ENCODE measurements at places on chromosomes 4 and X. TPM values are rescaled to one million over a fixed set of nuclear protein-coding genes. Genes with fewer than 3 reads are reported as not detected.

DNA sequence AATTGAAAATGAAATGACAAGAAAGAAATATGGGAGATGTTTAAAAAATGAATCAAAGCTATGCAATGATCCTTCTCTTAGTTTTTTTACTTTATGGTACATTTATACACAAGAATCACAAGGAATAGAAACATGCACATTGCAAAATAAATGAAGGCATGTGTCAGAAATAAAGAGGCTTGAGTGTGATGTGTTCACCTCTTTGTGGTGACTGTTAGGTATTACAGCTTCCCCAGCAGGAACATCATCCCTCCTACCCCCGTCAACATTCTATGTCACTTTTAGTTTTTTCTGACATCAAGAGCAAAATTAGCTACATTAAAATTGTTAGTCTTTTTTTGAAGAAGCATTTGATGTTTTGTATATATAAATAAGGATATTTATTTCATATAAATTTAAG, 214.8 kb downstream of the SLC4A4 start:
- peak; percentile 71 for DNase-seq

DNA sequence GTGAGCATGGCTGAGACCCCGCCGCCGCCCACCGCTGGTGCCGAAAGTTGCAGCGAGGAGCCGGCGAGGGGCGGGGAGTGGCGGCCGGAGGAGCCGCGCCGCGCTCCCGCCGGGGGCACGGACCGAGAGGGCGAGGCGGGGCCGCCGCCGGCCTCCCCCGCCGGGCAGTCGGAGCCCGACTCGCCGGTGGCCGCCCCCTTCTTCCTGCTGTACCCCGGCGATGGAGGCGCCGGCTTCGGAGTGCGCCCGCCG, 16.5 kb downstream of the UTP3 start:
- peak; percentile 70 for DNase-seq

- peak; percentile 89 for DNase-seq
Observed at GRCh38 chrX:153900831-153901752, 3.4 kb upstream of the AVPR2 start.

DNA sequence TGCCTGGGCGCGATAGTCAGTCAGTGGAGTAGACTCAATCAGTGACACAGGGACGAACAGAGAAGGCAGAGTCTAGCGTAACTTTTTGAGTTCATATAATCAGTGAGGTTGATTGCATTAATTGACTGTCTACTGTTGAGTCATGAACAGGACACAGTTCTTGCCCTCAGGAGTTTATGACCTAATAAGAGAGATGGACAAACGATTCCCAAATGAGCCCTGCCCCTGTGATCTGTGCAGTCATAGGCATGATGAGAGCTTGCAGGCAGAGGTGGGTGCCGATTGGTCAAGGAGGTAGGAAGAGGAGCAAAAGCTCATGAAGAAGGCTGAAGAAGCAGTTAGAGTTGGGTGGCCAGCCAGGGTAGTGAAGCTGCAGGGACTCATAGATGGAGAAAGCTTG, 57.1 kb downstream of the ADD1 start:
- DNase-seq = no peak

DNA sequence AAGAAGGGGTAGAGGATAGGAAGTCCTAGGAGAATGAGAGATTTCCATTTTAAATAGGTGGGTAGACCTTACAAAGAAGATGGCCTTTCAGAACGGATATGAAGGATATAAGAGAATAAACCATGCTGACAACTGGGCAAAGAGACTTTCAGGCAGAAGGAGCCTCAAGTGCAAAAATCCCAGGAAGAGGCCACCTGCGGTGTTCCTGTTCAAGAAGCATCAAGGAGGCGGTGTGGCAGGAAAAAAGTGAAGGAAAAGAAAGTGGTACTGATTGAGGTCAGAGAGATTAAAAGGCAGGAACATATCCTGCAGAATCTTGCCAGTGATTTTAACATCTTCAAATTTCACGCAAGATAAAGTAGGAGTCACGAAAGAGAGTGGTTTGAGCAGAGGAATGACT, 172.0 kb downstream of the FSTL5 start:
- DNase-seq = no peak

DNA sequence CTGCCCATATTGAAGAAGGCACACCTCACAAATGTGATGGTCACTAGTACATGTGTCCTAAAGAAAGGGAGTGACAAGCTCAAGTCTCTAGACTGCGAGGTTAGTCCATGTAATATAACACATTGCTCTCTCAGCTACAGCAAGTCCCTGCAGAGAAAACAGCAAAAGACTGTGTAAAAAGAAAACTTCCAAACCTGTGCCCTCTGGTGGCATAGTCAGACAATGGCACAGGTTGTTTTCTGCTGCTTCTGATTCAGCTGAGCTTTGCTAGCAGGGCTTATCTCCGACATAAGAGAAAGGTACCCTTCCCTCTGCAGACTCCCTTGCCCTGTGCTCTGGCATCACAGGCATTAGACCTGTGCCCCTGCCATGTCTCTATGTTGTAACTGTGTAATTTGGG, 1.4 kb upstream of the SERPINA7 start:
- no peak for DNase-seq

- DNase-seq = peak; percentile 13
Observed at GRCh38 chr4:170497112-170497511, 407.4 kb upstream of the AADAT start.

DNA sequence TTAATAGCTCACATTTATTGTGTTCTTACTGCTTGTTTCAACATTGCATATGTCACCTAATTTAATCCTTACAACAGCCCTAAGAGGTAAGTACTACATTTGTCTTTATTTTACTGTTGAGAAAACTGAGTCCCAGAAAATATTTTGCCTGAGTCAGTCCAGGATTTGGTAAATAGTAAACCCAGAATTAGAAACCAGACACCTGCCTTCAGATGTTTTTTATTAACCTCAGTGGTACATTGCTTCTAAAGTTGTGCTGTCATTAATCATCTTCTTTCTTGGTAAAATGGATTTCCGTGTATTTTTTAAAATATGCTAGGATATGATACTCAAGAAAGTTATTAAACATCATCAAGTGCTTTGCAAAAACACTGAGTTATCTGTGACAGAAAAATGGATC, 31.4 kb downstream of the USP53 start:
- DNase-seq = no peak

DNA sequence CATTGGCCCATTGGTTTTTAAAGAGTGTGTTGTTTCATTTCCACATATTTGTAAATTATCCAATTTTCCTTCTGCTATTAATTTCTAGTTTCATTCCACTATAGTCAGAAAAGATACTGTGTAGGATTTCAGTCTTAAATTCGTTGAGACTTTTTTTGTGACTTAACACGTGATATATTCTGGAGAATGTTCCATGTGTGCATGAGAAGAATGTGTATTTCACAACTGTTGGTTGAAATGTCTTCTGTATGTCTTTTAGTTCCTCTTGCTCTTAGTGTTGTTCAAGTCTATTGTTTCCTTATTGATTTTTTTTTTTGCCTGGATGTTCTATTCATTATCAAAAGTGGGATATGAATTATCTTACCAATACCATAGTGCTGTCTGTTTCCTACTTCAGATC, 606.9 kb downstream of the RPA4 start:
- DNase-seq = peak; percentile 7

- DNase-seq = no peak
Observed at GRCh38 chr4:17670423-17670822, 56.0 kb downstream of the MED28 start.

- no peak for DNase-seq
Observed at GRCh38 chrX:31287861-31288260, 216.0 kb upstream of the FTHL17 start.

DNA sequence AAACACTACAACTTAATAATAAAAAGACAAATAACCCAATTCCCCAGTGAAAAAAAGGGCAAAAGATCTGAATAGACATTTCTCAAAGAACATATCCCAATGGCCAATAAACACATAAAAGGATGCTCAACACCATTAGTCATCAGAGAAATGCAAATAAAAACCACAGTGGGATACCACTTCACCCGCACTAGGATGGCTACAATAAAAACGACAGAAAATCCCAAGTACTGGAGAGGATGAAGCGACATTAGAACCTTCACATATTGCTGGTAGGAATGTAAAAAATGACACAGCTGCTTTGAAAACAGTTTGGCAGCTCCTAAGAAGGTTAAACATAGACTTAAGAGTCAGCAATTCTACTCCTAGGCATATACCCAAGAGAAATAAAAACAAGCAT, 140.6 kb upstream of the ARX start:
- DNase-seq = no peak

- peak; percentile 9 for DNase-seq
Observed at GRCh38 chr4:38050560-38051350, 90.6 kb downstream of the PTTG2 start.

DNA sequence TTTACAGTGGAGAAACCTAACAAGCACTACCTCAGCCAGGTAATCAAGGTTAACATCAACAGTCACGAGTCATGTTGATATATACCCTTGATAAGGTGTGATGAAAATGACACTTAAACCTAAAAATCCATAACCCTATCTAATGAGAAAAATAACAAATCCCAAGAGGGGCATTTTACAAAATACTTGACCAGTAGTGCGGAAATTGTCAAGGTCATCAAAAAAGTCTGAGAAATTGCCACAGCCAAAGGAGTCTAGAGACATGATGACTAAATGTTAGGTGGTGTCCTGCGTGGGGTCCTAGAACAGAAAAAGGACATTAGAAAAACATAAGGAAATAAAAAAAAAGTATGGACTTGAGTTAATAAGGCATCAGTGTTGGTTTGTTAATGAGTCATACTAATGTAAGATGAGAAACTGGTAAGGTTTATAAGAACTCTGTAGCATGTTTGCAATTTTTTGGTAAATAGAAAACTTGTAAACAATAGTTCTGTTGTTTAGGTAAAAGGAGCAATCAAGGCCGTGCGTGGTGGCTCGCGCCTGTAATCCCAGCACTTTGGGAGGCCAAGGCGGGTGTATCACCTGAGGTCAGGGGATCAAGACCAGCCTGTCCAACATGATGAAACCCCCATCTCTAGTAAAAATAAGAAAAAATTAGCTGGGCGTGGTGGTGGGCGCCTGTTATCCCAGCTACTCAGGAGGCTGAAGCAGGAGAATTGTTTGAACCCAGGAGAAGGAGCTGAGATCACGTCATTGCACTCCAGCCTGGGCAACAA, 2.9 kb downstream of the RPL36A start:
- DNase-seq = no peak

DNA sequence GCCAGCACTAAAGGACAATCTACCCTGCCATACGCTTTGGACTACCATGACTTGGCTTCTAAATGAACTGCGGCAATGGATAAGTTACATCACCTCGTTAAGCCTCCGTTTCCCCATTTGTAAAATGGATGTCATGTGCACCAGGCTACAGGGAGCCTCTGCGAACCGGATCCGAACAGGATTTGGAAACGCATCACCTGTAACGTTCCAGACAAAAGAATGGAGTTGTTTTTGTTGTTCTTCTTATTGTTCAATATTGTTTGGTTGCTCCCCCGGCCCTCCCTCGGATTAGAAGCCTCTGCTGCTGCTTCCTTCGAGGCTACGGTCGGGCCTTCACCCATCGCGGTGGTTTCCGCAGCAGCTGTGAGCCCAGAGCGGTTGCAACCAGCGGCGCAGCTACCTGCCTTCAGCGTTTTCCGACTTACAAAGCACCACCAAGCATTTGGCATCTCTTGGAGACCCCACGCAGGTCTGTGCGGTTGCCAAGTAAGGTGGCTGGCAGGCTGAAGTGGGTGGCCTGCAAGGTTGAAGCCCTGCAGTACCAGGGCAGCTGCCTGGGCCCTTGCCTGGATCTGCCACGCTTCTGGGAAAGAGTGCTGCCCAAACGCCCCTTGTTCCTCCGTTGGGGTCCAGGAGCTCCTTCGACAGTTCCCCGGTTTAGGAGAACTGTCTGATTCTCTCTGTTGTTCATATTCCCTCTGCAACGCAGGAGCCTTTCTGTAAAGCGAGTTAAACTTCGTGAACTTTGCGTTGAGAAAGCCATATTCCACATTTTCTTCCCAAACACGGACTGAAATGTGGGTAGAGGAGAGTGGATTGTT, 7.1 kb downstream of the NKX3-2 start:
- no peak for DNase-seq

DNA sequence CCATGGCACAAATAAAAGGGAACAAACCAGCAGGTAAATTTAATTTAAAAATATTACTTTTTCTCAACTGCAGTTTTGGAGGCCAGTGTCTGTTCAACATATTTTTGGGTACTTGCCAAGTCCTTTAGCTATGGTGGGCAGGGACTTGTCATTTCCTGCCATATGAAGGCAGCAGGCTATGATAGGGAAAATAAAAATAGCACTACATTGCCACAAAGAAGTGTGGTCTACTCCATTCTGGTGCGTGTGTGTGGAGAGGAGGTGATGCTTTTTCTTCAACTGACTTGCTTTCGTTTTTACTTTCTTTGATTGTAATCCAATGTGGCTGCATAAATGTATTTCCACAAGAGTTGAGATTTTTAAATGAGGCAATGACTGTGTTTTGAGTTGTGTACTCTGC, 17.2 kb downstream of the GPR174 start:
- DNase-seq = no peak

HPGDS gene
- total RNA-seq = not detected

RIBC1 gene
- 0.32 TPM for total RNA-seq

HSFX3 gene
- not detected for total RNA-seq

SMIM31 gene
- not detected for total RNA-seq

PDLIM3 gene
- 0.25 TPM for total RNA-seq

CYSLTR1 gene
- not detected for total RNA-seq

IL3RA gene
- not detected for total RNA-seq

NPFFR2 gene
- not detected for total RNA-seq

All from GM23248 (cell line).